ENCODE measurements at places on chromosomes 6 and 20. TPM values are rescaled to one million over a fixed set of nuclear protein-coding genes. Genes with fewer than 3 reads are reported as not detected.

DNA sequence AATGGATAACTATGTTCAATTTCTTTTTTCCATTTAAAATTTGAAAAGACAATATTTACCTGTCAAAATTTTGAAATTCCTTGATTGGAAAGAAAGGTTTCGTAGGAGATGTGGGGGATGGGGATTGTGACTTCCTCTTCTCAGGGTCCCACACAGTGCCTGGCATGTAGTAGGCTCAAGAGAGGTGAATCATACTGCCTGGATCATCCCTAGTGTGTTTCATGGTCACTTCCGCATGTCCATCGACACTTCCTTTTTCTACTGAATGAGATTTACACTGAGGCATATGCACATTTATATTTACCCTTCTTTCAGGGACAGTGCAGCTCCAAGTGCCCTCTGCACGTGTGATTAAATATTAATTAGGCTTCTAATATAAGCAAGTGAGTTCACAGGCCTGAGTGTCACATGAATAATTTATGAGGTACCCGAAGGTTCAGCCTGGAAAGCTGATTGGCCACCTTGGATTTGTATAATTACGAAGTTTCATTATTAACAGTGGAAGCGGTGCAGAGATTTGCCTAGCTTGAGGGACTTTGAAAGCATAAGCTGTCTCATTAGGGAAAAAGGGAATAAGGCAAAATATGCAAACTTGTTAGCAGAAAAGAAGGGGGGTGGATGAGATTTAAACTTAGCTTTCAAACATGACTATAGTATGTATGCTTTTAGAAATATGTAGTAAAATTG is 177.5 kb upstream of the MMS22L start:
- H3K27me3 ChIP-seq: no peaks in the 10 kb centered on the region
- DNase-seq: no peak
- H3K27ac ChIP-seq: no peak overlapping the region
- no peak overlapping the region for H3K4me3 ChIP-seq
- H3K36me3 ChIP-seq: no peaks in the 10 kb centered on the region
- no peaks in the 10 kb centered on the region for H3K4me1 ChIP-seq

DNA sequence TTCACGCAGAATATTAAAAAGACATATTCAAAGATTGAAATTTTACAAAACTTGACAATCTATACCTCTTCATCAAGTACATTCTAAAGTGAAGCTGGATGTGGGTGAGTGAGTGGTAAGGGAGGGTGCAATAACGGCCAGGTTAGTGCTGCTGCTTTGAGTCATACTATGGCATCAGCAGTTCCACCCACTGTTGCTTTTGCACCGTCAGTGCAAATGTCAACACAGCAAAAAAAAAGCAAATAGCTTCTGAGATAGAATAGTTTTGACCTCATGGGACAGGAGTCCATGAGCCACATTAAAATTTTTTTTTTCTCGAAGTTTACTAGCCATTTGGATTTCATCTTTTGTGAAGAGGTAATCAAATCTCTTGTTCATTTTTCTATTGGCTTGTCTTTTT is 31.8 kb downstream of the PSMF1 start:
- no peaks in the 10 kb centered on the region for H3K27me3 ChIP-seq
- H3K27ac ChIP-seq: no peak overlapping the region
- H3K36me3 ChIP-seq: peaks cover 40% of the 10 kb centered on the region
- no peaks in the 10 kb centered on the region for H3K4me1 ChIP-seq

DNA sequence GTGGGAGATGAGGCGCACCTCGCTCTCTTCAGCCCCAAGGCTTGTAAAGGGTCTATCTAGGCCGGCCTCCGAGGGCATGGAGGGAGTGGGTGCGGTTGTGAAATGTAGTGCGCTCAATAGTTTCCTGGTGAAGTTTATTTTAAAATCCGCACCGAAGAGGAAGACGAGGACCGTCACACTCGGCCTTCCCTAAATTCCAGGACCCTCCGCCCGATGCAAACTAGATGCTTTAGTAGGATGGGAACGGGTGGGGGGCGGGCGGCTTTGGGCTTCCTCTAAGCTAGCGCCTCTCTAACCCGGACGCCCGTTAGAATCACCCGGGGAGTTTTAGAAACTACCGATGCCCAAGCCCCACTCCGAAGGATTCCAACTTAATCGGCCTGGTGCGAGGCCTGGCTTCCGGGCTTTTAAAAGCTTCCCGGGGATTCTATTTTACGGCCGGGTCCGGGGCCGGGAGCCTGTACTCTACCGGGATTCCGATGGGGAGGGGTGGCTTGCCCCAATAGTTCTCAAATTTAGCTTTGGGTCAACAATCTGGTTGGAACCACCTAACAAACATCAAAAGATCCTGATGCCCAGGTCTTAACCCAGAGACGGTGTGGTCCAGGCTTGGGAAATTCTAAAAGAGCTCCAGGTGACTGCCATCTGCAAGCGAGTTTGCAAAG is 548 bp upstream of the BCAS4 start:
- H3K27me3 ChIP-seq: no peaks in the 10 kb centered on the region
- H3K36me3 ChIP-seq: no peaks in the 10 kb centered on the region
- peaks cover 49% of the 10 kb centered on the region for H3K4me1 ChIP-seq

- no peak overlapping the region for H3K4me3 ChIP-seq
- DNase-seq: no peak
- peaks cover 40% of the 10 kb centered on the region for H3K36me3 ChIP-seq
- no peaks in the 10 kb centered on the region for H3K4me1 ChIP-seq
- no peaks in the 10 kb centered on the region for H3K27me3 ChIP-seq
Observed at GRCh38 chr6:149779644-149779963, 30.1 kb downstream of the PCMT1 start.

- H3K27me3 ChIP-seq: peaks cover 33% of the 10 kb centered on the region
- DNase-seq: no peak
Observed at GRCh38 chr20:45470937-45471336, 1.4 kb downstream of the WFDC2 start.

DNA sequence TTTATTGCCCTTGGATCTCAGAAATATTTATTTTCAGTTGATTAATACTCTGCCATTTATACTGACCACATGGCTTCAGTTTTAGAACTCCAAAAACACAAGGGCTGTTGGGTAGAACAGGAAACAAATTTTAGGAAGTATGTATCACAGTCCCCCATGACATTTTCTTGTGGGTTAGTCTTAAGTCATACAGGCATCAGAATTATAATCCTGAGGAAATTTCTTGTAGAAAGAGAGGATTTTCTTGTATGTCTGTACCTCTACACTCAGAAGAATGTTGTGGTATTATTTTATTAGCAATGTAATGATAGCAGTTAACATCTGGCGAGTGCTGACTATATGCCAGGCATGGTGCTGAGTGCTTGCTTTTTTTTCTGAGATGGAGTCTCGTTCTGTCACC is 302.9 kb downstream of the CLIC5 start:
- H3K4me3 ChIP-seq: no peak overlapping the region
- no peaks in the 10 kb centered on the region for H3K36me3 ChIP-seq
- no peak overlapping the region for H3K27ac ChIP-seq
- peaks cover 20% of the 10 kb centered on the region for H3K4me1 ChIP-seq
- no peaks in the 10 kb centered on the region for H3K27me3 ChIP-seq

RGS17 gene
- total RNA-seq: not detected

CNBD2 gene
- 5.9 TPM for total RNA-seq
